Motor neuron (in vitro differentiated cells): ENCODE measurements at places on chromosomes 1 and 21. TPM values are rescaled to one million over a fixed set of nuclear protein-coding genes. Genes with fewer than 3 reads are reported as not detected.

Gene COP1
- total RNA-seq = 59.2 and 60.6 TPM in 2 replicates

DNA sequence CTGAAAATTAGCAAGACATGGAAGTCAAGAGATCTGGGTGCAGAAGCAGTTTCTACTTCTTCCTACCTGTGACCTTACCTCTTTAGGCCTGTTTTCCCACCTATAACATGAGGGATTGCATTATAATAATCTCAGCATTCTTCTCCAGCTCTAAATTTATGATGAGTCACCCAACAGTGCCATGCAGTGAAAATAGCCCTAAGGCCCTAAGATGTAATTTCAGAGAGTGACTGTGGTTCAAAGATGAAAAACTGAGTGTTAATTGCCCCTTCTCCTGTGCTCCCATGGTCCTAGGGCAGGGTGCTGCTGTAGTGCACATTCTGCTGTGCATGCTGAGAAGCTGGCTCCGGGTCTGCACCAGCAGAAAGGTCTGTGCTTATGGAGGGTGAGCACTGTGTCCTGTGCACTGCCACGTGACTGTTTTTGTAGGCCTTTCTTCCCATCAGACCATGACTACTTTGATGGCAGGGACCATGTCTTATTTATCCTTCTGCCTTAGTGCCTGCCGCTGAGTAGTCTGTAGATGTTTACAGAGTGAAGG is 29.7 kb downstream of the JUN start:
- peak; percentile 7 for ATAC-seq

Gene CFHR1
- 0.27 and 0.31 TPM in 2 replicates for total RNA-seq

- ATAC-seq = peak; percentile 12
Measured at GRCh38 chr1:32393832-32394140, 455 bp downstream of the BSDC1 start.

Gene NPR1
- 0.54 and 0.66 TPM in 2 replicates for total RNA-seq

DNA sequence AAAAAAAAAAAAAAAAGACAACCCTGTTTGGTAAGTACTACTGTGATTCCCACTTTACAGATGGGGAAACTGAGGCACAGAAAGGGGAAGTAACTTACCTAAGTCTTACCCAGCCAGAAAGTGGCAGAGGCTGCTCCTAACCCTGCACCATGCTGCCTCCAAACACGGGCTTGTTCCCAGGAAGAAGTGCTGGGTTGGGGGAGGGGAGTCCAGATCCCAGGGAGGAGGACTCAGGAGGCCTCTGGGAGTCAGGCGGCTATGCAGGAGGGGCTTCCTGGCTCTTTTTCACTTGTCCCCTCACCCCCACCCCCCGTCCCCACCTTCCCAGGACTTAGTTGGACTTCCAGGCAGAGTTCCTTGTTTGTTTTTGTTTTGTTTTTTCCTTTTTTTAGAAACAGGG is 23.9 kb downstream of the PIK3CD start:
- no peak for ATAC-seq

GRCh38 chr1:207049974-207050391 is 1.0 kb downstream of the YOD1 start:
- ATAC-seq = no peak

Gene LEPR
- 2.1 and 3.1 TPM in 2 replicates for total RNA-seq

GRCh38 chr1:203208181-203208580 is 21.3 kb downstream of the CHIT1 start:
- ATAC-seq = no peak

GRCh38 chr1:1204998-1205768 is 1.2 kb downstream of the TNFRSF18 start:
- no peak for ATAC-seq

- peak; percentile 20 for ATAC-seq
Measured at GRCh38 chr1:234579967-234580366, 30.0 kb downstream of the IRF2BP2 start.

Gene LCE1D
- not detected in 2 replicates for total RNA-seq

Gene GJA8
- 0.71 and 1.5 TPM in 2 replicates for total RNA-seq

Gene SFT2D2
- 12.2 and 12.6 TPM in 2 replicates for total RNA-seq

DNA sequence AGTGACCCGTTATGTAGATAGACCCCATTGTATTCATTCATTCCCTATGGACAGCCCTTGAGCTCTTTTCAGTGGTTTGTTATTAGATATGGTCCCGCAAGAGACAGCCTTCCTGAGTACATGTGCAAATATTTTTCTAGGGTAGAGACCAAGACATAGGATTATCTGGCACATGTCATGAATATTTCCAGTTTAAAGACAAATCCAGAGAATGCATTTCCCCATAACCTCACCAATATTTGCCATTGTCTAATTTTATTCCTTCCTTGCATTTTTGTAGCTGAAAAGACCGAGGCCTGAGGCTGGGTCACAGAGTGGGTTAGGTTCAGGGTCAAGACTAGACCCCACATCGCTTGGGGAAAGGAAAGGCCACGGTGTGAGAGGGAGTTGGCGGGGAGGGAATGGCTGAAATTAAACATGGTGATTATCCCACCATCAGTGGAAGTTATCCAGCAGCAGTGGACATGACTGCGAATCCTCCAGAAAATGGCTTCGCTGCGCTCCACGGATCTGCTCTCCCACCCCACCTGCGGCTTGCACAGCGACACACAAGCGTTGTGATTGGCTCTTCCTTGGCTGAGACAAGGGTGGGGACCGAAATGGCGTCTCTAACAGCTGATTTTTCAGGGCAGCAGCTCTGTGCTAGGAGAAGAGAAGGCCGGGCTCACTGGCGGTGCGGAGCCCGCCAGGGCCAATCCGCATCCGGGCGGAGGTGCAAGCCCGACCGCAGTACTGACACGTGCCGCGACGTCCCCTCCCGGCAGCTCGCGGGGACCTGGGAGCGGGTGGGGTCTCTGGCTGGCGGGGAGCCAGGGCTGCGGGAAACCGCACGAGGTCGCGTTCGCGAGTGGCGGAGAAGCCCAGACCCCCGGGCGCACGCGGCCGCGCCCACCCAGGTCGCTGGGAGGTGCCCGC is 16.1 kb upstream of the STMN1 start:
- peak; percentile 74 for ATAC-seq

DNA sequence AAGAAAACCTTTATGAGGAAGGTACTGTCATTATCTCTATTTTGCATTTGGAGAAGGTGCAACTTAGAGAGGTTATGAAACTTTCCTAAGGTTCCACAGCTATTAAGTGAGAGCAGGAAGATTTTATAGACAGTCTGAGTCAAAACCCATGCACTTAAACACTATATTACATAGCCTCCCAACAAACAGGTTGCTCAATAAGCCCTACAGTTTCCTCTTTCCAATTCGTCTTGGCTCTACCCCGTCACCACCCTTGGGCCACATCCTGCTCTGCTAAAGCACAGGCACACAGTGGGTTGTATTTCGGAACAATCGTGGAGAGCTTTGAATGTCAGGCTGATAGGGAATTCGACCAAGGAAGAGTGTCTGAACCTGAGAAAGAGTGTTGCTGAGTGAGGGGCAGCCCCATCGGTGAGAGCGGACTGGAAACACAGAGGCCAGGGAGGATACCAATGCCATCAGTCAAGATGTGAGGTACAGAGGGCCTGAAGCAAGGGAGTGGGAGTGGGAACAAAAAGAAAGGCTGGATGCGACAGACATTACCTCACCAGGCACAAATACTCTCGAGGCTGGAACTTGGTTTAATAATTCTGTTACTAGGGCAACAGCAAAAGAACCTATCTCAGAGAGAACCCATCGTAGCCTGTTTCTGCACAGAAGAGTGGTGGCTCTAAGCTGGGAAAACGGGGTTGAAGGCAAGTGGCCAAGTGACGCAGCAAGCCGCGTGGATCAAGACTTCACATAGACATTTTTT is 6.3 kb upstream of the LRRC52 start:
- ATAC-seq = peak; percentile 50

- no peak for ATAC-seq
Measured at GRCh38 chr1:96340686-96341085, 380.9 kb upstream of the PTBP2 start.

Gene NUCKS1
- 184 and 194 TPM in 2 replicates for total RNA-seq

Gene SPRR2E
- total RNA-seq = not detected in 2 replicates

DNA sequence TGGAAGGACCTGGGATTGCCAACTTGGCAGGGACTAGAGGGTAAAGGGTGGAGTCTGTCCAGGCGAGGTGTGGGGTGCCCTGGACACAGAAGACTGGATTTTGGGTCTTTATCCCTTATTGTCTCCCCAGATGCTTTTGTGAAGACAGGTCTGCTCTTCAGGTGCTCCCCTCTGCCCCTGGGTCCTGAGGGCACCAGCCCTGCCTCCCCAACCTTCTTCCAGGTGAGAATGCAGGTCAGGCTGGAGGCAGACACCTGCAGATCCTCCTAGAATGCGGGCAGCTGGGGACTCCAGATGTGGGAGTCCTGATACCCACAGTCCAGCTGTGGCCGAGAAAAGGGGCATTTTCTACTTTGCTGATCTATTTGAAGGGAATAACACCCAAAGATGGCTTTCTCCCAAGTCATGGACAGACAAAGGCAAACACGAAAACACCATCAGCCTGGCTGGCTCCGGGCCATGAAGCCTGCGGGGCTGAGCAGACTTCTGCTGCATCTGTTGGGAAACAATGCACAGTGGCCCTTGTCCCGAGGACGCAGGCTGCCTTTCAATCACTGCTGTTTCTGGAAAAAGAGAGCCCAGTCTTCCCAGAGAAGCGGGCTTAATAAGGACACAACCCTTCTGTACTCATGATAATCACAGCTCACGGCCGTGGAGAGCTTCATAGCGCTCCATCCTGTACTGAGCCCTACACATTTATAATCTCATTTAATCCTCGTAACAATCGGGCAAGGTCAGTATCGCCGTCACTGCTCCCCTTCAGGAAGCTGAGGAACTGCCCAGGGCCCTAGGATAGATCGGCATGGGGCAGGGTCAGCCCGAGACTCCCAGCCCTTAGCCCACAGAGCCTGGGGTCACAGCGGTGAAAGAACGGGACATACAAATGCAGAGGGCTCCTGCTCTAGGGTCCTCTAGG is 62.0 kb upstream of the ABCG1 start:
- ATAC-seq = peak; percentile 69

- ATAC-seq = no peak
Measured at GRCh38 chr1:201938440-201939035, 7.8 kb downstream of the LMOD1 start.

DNA sequence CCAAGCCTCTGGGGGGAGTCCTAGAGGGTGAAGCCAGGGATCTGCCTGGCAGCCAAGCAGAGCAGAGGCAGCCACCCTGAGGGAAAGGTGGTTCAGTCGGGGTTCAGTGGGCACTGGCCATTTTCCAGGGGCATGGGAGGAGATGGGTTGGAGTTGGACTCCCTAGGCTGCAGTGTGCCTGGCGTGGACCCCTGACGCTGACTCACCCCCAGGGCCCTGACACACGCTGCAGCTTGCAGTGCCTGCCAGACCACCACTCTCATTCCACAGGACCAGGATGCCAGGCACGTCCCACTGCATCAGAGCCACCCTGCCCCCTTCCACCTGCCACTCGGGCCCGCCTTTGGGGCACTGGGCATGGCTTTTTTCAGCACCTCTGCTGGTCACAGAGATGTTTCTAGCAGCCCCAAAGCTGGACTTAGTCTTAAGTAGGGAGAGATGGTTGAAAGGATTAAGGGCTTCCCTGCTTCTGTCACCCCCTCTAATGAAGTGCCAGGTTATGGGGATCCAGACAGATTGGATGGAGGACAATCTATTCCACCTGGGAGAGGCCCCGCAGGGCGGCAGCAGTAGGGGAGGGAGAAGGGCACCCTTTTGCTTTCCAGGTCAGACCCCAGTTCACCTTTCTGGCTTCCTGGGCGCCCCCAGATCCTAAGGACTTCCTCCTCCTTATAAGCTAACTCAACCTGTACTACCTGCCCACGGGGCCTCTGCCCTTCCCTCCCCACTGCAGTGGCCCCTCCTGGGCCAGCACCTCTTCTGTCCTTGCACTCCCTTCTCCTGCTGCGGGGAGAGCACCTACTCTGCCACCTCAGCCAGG is 1.6 kb downstream of the SYT2 start:
- ATAC-seq = no peak

DNA sequence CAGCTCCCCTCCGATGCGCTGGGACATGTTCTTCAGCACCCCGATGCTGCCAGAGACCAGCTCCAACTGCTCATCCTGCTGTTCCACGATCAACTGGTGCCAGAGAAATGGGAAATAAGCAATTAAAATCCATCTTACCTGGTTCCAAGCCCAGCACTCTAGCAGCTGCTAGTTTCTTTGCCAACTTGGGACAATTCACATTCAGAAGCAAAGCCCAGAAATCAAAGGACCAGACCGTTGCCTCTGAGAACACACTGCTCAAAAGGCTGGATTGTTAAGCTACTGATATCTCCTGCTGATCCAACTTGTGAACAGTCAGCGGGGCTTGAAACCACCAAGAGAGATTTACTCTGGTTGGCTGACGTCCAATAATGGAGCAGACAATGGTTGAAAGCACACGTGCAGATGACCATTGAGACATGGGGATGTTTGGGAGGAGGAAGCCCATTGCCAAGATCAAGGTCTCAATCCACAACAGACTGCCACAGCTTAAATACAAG is 34.4 kb downstream of the STX6 start:
- no peak for ATAC-seq

GRCh38 chr1:1971688-1972087 is 31.9 kb downstream of the CFAP74 start:
- ATAC-seq = no peak

- ATAC-seq = peak; percentile 70
Measured at GRCh38 chr1:57235730-57236510, 187.9 kb downstream of the DAB1 start.

GRCh38 chr1:69611316-69611715 is 43.6 kb downstream of the LRRC7 start:
- no peak for ATAC-seq

- ATAC-seq = no peak
Measured at GRCh38 chr1:182833271-182833670, 5.9 kb upstream of the DHX9 start.
